Right forelimb (tissue), 1 donor: ENCODE measurements at places on chromosomes 3 and 15.

DNA sequence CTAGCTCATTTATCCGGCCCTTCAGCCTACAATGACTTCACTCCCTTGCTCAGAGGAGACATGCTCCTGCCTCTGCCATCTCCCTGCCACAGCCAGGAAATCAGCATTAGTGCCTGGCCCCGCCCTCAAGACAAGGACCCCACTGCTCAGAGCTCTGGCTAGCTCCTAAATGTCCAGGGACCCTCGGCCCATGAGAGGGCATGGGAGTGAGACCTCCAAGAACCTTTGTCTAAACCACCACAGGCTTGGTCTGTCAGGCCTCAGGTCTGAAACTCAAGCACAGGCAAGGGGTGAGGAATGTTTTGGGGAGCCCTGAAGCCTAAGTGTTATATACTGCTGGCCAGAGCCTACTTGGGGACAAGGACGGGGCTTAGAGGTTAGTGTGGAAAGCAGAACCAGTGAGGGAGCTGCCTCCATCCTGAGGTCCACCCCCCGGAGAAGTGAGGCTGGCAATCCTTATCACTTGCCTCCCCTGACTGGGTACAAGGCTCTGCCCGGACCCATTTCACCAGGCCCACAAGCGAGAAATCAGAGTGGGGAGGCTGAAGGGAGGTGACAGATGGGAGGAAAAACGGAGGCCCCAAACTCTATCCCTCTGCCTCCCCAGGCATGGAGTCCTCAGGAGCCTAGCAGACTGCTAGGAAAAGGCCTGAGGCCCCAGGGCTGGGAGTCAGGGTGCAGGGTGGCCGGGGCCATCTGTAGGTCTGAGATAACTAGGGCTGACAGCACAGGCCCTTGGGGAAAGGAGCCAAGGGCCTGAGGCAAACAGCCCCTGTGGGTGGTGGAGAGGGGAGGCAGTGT, 18.8 kb downstream of the SHF start:
- no peak for DNase-seq

DNA sequence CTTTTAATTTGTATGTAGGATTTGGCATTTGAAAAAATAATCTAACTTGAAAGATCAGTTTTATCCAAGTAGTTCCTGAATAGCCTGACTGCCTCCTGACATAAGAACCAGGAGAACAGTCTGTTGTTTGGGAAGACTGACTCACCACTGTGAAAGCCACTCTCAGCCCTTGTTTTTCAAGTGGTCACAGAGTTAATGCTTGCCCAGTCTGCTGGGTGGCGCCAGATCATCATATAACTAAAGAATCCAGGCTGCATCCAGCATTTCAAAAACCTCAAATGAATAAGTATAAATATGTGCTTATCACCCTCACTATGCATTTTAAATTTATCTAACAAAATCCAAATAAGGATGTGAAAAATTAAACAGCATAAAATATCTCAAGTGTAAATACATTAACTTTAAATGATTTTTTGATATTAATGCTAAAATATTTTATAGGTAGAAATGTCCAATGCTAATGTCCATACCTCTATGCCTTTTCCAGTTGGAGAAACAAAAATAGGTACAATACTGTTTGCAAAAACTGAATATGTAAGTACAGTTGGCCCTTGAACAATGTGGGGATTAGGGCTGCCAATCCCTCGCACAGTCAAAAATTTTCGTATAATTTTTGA, 26.9 kb upstream of the ZBBX start:
- peak; percentile 64 for DNase-seq

DNA sequence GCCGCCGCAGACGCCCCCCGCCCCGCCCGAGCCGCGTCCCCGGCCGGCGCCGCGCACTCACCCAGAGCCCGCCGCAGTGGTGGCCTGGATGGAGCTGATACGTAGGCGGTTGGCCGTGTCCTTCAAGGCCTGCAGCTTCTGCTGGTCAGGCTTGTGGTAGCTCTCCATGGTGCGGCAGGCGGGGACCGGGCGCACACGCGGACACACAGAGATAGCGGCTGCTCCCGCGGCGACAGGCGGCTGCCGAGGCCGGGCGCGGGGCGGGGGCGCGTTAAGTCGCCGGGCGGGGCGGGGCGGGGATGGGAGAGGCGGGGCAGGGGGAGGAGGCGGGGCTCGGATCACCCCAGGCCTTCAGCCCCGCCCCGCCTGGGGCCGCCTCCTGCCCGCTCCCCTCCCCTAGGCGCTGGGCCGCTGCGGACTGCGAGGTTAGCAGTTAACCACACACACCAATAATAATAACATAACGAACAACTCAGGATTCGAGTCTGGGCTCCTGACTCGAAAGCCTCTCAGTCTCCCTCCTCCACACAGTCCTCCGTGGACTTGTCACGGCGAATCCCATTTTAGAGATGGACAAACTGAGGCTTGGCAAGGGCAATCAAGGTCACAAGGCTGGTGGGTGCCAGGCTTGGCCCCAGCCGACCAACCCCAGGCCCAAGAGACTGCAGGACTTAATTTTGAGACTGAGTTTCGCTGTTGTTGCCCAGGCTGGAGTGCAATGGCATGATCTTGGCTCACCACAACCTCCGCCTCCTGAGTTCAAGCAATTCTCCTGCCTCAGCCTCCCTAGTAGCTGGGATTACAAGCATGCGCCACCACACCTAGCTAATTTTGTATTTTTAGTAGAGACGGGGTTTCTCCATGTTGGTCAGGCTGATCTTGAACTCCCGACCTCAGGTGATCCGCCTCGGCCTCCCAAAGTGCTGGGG, at the start of gene TKT:
Gene TKT, minus strand, starts transcription at position 248 of the 929 bp plus-strand sequence. Its CDS starts 80 bp downstream, at position 168.
- peak; percentile 88 for DNase-seq

GRCh38 chr3:40179016-40179415, 130.5 kb upstream of the EIF1B start:
- peak; percentile 84 for DNase-seq

- peak; percentile 69 for DNase-seq
Observed at GRCh38 chr15:65032801-65033537, 3.5 kb upstream of the MTFMT start.

GRCh38 chr3:156300929-156301840, 180.8 kb downstream of the KCNAB1 start:
- DNase-seq = no peak

GRCh38 chr15:39239562-39239961, 341.3 kb upstream of the THBS1 start:
- no peak for DNase-seq

GRCh38 chr15:70518201-70519003, 245.0 kb downstream of the UACA start:
- DNase-seq = no peak

DNA sequence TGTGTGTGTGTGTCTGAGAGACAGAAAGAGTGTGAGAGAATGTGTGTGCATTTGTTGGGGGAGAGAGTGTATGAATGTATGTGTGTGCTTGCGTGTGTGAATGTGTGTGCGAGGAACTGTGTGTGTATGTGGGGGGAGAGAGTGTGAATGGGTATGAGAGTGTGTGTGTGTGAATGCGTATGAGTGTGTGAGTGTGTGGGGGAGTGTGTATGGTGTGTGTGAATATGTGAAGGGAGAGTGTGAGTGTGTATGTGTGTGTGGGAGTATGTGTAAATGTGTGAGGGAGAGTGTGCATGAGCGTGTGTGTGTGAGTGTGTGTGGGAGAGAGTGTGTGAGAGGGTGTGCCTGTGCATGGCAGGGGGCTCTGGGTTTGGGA, 79.8 kb upstream of the ABHD17C start:
- no peak for DNase-seq

GRCh38 chr3:150673966-150674365, 29.8 kb downstream of the ERICH6 start:
- no peak for DNase-seq

- DNase-seq = no peak
Observed at GRCh38 chr3:41198526-41198925, 779 bp upstream of the CTNNB1 start.

GRCh38 chr15:43872416-43873020, 45.7 kb downstream of the WDR76 start:
- peak; percentile 53 for DNase-seq

DNA sequence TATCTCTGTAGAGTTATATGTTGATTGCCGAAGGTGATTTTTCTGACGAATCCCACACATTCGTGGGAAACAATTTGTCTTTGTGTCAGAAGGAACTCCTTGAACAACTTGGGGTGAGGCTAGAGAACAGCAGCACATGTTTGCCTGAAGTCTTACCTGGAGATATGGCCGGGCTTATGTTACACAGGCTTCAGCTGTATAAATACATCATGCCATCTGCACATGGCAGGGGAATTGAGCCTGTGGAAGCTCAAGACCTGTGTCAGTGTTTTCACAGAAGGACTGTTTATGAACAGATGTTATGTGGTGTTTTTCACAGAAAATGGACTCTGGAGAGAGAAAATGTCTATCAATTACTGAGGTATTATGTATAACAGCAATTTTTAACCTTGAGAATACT, 203.6 kb upstream of the MDFIC2 start:
- DNase-seq = no peak

- no peak for DNase-seq
Observed at GRCh38 chr15:88745696-88746095, 57.5 kb upstream of the ACAN start.

DNA sequence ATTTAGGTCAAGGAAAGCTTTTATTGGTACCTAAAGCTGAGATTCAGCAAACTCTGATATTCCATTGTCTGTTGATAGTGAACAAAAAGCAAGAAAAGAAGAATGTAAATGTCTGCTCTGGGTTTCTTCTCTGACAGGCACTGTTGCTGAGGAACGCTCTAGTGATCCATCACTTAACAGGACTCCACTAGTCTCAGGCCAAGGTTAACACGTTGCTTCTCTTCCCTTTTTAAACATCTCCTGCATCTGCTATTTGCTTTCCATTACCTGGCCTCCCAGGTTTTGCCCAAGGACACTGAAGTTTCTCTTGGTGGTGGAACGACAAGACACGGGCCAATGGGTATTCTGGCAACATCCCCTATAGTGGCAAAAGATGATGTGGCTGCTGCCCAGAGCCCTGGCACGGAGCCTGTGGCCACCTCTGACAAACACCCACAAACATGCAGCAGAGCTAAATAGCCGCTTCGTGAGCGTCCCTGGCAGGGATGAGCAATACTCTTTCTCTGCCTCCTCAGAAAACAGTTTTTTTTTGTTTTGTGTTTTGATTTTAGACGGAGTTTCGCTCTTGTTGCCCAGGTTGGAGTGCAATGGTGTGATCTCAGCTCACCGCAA, 97.8 kb upstream of the AKAP13 start:
- DNase-seq = no peak

- DNase-seq = no peak
Observed at GRCh38 chr3:122515020-122515468, 305 bp upstream of the KPNA1 start.

- no peak for DNase-seq
Observed at GRCh38 chr15:70192041-70192440, 94.3 kb upstream of the TLE3 start.

DNA sequence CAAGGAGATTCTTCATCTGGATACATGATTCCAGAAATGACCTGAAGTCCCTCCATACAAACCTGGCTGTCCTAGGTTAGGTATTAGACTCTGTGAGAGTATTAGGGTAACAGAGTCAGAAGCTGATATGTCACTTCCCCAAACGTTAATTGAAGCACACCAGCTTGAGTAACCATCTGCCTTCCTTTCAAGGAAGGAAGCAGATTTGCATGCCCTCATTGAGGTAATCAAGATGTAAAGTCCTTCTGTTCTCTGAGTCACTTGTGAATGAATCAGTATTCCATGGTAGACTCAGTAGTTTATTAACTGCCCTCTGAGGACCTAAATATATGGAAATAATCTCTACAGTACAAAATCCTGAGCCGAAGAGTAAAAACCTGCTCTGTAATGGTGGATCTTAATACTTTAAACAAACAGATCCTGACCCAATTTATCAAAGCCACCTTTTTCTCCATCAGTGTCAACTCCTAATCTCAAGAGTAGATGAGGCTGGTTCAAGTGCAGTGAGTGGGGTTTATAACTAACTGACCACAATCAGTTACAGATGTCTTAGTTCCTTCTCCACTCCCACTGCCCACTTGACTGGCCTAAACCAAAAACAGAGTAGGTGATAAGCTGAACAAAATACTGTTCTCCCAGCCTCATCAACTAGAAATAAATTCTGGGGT, 246.2 kb upstream of the CHRM5 start:
- DNase-seq = no peak

- DNase-seq = peak; percentile 92
Observed at GRCh38 chr15:63277038-63277892, at the start of gene APH1B. TSS of gene APH1B (plus strand) at chr15:63277605. CDS start at chr15:63277624, 19 bp downstream.

- no peak for DNase-seq
Observed at GRCh38 chr3:47406762-47407149, 25.9 kb downstream of the PTPN23 start.

GRCh38 chr3:4290272-4290893, 12.8 kb upstream of the SETMAR start:
- no peak for DNase-seq

- DNase-seq = no peak
Observed at GRCh38 chr3:13550791-13551360, 2.0 kb downstream of the FBLN2 start.

GRCh38 chr3:76930712-76931111, 109.2 kb upstream of the ROBO2 start:
- DNase-seq = no peak

- DNase-seq = no peak
Observed at GRCh38 chr3:108877901-108878300, 55.3 kb downstream of the TRAT1 start.

- DNase-seq = no peak
Observed at GRCh38 chr15:70297465-70298058, 199.8 kb upstream of the TLE3 start.

DNA sequence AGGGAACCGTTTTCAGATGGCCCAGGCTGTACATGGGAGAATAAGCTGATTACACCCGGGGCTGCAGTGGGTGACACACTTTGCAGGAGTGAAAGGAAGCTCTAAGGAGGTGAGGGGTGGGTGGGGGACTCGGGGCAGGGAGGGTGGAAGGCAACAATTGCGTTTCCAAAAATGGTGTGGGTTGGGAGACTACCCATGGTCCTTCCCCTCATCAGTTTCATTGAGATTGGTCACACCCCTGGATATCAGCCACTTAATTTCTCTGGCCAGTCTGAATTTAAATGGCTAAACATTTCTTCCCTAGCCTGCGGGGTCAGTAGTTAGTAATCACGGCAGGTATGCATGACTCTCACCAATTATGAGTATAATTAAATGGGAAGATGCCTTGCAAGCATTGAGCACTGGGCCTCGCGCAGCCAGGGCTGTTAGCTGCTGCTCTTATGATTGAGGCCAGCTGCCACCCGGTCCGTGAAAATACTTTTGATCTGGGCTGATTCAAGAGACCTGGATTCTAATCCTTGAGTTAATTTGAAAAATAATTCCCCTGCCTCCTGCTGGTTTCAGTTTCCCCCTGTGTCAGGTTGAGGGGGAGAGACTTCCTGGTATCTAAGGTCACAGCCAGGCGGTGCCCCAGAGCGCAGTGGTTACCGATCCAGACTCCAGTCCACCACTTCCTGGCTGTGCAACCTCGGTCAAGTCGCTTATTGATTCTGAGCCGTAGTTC, 23.3 kb downstream of the SLC6A6 start:
- DNase-seq = no peak

- no peak for DNase-seq
Observed at GRCh38 chr3:104523136-104523535, 843.6 kb upstream of the ALCAM start.
